ENCODE measurements at places on chromosomes 7 and 10.

DNA sequence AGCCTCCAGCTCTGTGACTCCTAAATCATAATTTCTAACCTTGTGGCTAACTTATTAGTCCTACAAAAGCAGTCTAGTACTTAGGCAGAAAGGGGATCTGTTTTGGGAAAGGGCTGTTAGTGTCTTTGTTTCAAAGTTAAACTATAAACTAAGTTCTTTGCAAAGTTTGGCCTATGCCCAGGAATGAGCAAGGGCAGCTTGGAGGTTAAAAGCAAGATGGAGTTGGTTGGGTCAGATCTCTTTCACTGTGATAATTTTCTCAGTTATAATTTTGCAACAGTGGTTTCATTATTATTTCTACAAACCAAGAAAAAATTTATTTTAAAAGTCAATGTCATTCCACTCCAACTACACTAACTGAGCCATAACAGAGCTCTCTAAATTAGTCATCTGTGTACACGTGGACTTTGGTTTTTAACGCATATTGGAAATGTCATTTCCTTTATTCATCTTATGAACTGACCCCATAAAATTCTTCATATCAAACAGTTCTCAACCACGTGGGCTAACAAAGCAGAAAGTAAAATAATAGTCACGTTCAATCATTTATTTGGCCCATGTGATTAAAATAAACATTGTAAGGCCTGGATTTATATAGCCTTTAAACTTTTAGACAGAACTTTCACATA lies 143.2 kb upstream of the C7orf33 start:
- DNase-seq, result no peak

DNA sequence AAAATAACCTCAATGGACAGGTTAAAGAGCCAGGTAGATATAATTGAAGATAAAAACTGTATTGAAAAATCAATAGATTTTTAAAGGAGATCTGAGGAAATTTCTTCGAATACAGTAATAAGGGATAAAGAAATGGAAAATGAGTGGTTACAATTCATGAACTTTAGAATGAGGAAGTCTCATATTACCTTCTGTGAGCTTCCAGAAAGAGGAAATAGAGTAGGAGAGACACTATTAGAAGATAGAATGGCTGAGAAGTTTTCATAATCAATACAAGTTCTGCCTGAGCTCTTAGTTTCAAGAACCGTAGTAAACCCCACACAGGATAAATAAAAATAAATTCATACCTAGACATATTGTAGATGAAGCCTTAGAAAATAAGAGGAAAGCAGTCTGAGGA lies 11.5 kb downstream of the SDK1 start:
- no peak for DNase-seq

DNA sequence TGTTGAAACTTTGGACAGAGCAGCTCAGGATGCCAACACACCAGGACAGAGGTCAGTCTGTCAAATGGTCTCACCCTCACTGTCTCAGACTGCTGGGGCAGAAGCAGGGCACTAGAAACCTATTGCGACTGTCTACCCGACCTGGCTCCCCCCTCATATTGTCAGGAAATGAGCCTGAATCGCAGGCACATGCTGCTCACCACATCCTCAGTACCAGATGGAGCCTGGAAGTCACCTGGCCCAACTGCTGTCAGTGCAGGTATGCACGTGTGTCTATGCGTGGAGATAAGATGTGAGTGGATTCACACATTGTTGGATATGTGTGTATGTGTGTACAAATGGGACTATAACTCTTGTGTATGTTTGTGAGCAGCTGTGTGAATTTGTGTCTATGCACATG lies 3.2 kb upstream of the CDHR1 start:
- no peak for DNase-seq

DNA sequence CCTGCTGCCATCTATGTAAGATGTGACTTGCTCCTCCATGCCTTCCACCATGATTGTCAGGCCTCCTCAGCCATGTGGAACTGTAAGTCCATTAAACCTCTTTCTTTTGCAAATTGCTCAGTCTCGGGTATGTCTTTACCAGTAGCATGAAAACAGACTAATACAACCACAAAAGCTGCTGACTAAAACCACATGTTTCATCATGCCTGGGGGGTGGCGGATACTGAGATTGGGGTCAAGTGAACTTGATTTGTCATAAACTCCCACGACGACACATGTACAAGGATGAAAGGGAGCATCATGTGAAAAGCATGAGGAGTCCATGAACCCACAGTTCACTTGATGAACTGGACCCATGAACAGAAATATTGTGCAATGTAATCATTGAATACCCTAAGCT lies 134.9 kb upstream of the ANK3 start:
- no peak for DNase-seq

GRCh38 chr10:121305066-121305465 lies 293.2 kb downstream of the FGFR2 start:
- DNase-seq, result no peak

- no peak for DNase-seq
Observed at GRCh38 chr7:43278088-43278644, 165.7 kb downstream of the HECW1 start.

GRCh38 chr10:100184426-100184825 lies 1.4 kb downstream of the ERLIN1 start:
- DNase-seq, result no peak

DNA sequence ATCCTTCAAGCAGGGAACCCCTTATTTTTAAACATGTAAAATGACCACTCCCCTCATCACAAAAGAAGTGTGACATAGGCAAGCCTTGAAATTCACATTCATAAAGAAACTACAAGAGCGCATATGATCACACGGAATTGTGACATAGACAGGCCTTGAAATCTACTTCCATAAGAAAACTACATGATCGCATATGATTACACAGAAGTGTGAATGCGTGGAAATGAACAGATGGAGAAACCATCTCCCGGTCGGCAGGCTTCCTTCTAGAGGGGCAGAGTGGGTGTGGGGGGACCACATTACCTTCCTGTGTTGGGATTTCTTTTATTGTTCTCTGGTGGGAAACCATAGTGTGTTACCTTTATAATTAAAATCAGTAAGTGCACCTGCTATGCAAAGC lies 285.1 kb upstream of the ADARB2 start:
- DNase-seq, result no peak

DNA sequence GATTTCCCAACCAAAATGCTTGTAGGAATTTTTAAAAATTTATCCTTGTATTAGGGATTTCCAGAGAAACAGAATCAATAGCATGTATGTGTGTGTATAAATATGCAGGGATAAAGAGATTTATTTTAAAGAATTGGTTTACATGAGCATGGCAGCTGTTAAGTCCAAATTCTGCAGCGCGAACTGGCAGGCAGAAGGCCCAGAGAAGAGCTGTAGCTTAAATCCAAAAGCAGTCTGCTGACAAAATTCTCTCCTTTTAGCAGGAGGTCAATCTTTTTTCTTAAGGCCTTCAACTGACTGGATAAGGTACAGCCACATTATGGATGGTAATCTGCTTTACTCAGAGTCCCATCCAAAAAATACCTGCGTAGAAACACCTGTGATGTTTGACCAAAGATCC lies 42.0 kb downstream of the PRR15 start:
- no peak for DNase-seq

- no peak for DNase-seq
Observed at GRCh38 chr10:97781618-97782331, 10.0 kb upstream of the SFRP5 start.

- no peak for DNase-seq
Observed at GRCh38 chr10:75859141-75859540, 427.7 kb downstream of the LRMDA start.

DNA sequence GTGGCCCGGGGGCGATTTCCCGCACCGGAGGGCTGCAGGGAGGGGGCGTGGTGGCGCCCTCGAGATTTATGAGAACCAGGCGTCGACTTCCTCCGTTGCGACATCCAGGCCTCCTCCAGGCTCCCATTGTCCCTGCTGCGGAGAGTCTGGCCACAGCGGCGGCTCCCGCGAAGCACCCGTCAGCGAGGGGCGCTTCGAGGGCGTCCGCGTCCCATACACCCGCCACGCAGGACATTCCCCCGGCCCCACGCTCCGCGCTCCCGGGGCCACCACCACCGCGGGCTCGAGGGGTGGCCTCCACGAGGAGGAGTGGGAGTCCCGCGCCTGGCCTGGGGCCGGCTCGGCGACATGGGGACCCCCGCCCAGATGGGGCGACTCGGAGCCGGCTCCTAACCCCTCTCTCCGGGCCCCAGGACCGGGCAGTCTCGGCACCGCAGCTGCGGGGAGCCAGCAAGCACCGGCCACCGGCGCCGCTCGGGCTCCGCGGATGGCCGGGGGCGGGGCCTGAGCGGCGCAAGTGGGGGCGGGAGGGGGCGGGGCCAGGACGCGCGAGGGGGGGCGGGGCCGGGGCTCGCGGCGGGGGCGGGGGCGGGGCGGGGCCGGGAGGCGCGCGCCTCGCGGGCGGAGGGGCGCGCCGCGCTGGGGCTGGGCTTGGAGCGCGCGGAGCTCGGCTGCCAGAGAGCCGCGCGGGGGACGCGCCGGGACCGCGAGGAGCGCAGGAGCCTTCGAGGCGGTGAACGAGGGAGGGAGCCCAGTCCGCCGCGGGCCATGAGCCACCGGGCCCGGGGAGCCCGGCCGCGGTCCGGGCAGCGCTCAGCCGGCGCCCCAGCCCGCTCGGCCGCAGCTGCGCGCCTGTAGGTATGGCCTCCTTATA lies at the start of gene SH2B2:
SH2B2 (plus strand) TSS at position 632 of the 874 bp plus-strand sequence. CDS start 13,683 bp downstream, outside the sequence.
- DNase-seq, result peak; percentile 19

DNA sequence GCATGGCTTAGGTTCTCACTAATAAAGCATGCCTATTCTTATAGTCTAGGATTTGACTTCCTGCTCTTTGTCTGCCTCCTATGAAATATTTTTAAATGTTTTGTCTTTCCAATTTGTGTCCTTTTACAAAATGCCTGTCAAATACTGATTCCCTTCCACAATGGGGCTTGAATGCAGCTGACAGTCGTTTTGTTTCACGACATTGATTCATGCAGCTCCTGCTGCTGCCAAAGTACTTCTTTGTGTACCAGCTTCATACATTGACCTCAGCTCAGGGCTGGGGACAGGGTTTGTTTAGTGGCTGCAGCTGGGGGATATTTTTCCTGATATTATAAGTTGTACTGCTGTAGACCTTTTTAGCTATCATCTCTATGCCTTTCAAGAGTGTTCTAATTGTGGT lies 371.9 kb upstream of the CHRM2 start:
- DNase-seq, result no peak

DNA sequence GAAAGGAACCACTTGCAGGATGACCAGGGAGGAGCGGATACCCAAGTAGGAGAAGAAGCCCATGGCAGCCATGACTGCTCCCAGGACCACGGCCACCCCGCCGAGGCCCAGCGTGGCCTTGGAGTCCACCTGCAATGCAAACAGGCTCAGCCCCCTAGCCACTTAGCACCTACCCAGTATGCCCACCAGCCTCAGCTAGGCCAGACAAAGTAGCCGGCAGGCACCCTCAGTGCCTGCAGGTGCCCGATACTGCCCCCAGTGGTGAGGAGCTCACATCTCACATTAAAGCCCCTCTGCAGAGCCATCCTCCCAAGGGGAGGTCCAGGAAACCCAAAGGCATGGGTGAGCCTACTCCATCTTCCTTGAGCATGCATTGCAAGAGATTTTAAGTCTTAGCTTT lies 6.6 kb downstream of the NPC1L1 start:
- DNase-seq, result no peak

DNA sequence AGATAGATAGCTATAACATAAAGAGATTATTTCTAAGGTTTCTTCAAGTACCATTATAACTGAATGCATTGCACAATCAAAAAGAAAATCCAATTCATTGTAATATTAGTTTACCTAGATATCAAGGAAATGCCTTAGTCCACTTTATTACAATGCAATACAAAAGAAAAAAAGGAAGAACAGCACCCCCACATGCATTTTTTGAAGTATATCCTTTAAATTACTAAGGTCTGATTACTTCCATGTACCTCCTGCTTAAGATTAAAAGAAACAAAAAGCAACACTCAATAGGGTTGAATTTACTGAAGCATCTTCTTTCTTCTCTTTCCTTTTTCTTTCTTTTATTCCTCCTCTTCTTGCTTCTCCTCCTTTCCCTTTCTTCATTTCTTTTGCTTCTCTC lies 973.8 kb upstream of the LRRTM3 start:
- no peak for DNase-seq

- DNase-seq, result no peak
Observed at GRCh38 chr7:80257756-80258155, 123.1 kb downstream of the GNAI1 start.

GRCh38 chr10:91287276-91287675 lies 66.8 kb downstream of the PCGF5 start:
- no peak for DNase-seq

DNA sequence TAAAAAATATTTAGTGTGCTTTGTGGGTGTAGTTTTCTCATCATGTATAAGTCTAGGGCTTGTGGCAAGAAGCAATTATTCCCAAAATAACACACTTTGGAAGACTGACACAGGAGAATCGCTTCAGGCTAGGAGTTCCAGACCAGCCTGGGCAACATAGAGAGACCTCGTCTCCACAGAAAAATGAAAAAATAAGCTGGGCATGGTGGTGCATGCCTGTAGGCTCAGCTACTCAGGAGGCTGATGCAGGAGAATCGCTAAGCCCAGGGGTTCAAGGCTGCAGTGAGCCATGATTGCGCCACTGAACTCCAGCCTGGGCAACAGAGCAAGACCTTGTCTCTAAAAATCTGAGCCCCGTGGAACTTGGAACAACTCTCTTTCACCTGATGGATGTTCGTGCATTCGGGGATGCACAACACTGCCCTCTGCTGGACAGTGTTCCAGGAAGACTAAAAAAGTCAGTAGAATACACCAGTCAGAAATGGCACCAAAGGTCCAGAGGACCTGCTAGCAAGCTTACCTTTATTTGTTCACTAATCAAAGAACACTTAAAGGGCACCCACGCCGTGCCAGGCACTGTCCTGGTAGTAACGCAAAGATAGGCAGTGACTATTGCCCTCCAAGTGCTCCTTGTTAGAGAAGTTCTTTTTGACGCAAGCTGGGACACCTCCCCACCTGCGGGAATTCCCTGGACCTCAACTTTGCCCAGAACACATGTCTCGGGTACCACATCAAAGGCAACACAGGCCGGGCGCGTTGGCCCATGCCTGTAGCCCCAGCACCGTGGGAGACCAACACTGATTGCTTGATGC lies 81.9 kb upstream of the CALN1 start:
- peak; percentile 19 for DNase-seq

GRCh38 chr7:104931181-104931781 lies 82.7 kb upstream of the KMT2E start:
- no peak for DNase-seq

GRCh38 chr7:29488203-29488970 lies 75.2 kb upstream of the PRR15 start:
- DNase-seq, result no peak

DNA sequence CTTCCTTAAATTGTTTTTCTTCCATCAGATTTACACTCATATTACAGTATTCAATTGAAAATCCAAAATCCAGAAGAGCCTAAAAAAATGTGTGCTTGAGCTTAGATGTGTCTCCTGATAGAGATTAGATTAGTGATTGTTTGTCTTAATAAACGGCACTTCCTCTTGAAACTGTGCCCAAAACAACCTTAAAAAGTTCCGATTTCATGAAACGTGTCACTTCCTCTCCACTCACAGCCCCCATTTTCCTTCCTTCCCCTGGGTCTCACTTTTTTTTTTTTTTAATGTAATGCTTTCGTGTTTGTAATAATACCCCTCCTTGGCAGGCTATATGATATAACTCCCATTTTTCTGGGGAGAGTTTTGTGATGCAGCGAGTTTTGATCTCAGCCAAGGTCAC lies 114.8 kb upstream of the ADO start:
- peak; percentile 43 for DNase-seq

Data from forelimb muscle (tissue), 1 donor.